OCI-M1 (cell line): ENCODE measurements at places on chromosomes 1 and 21.

- DNase-seq = peak; percentile 88
Observed at GRCh38 chr1:104125266-104125665, 375.6 kb downstream of the AMY1C start.

DNA sequence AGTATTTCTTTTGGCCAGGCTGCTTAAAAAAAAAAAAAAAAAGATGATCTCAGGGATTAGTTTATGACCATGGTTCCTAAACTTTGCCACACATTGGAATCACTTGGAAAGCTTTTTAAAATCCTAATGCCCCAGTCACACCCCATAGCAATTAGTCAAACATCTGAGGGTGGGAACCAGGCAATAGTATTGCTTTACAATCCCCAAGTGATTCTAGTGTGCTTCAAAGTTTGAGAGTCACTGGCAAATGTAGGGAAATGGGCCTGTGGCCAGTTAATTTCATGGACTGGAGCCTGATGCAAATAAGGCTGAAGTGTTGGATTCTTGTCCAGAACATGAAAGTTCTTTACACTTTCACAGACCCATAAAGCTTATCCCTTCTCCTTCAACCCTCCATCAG is 374.6 kb upstream of the ESRRG start:
- DNase-seq = no peak

DNA sequence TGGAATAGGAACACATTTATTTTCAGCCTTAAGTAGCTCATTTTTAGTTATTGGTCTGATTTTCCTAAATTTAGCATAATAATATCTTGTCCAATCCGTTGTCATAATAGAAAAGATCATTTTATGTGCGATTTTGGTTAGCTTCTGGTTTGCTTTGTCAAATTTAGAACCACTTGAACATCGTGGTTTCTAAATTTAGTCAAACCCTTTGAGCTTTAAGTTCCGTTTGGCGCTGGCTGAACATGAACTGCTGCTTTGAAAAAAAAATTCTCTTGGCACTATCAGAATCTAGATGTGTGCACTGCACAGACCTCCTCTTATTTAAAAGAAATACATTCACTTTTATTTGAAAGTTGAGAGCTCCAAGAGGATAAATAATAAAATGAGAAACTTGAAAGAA is 370.6 kb downstream of the PTPRC start:
- DNase-seq = peak; percentile 79

- no peak for DNase-seq
Observed at GRCh38 chr1:17135530-17135929, 16.3 kb upstream of the PADI2 start.

GRCh38 chr1:116710420-116711262 is 43.1 kb upstream of the IGSF3 start:
- peak; percentile 24 for DNase-seq

DNA sequence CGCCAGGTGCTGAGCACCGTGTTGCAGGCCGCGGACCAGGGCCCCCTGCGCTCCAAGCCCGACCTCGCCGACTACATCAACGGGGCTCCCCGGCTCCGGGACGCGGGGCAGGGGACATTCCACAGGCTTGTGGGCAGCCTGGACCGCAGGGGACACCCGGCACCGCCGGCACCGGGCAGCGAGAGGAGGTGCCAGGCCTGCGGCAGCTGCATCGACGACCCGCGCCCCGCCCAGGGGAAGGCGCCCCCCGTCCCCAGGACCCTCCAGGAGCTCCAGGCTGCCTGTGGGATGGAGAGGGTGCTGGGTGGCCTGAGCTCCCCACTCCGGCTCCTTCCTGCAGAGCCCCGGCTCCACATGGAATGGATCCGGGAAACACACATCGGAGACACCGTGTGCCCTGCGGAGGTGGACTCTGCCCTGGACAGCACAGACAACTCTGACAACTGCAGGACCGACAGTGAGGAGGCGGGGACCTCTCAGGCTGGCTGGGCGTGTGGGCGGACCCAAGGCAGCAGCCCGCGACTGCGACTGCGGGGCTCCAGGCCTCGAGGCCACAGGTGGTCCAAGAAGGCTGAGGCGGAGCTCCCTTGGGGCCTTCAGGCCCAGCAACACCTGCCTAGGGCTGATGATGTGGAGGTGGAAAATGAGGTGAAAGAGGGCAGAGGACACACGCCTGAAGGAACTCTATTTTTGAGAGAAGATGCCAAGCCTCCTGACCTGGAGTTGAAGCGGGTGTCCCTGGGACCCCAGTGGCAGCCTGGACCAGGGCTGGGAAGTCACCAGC is 22.8 kb downstream of the KIAA1614 start:
- DNase-seq = no peak

- DNase-seq = no peak
Observed at GRCh38 chr1:64357422-64357821, 112.5 kb upstream of the CACHD1 start.

DNA sequence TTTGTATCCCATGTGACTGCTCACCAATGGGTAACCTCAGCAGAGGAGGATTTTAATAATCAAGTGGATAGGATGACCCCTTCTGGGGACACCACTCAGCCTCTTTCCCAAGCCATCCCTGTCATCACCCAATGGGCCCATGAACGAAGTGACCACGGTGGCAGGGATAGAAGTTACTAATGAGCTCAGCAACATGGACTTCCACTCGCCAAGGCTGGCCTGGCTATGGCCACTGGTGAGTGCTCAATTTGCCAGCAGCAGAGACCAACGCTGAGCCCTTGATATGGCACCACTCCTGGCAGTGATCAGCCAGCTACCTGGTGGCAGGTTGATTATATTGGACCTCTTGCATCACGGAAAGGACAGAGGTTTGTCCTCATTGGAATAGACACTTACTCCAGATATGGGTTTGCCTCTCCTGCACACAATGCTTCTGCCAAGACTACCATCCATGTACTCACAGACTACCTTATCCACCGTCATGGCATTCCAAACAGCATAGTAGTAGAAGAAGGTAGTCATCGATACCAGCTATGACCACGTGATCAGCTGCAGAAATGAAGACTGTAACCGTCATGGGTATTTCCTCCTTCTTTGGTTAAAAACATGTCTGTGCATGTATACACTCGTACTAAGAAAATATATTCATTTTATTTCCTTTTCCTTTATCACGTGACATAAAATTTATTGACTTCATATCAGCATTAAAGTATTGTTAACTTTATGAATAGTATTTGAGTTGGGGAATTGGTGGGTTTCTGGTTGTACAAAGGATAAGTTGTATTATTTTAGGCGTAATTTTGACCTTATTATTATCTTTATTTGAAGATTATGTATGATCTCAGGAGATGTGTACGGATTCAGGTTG is 562.6 kb downstream of the PTPRU start:
- no peak for DNase-seq

DNA sequence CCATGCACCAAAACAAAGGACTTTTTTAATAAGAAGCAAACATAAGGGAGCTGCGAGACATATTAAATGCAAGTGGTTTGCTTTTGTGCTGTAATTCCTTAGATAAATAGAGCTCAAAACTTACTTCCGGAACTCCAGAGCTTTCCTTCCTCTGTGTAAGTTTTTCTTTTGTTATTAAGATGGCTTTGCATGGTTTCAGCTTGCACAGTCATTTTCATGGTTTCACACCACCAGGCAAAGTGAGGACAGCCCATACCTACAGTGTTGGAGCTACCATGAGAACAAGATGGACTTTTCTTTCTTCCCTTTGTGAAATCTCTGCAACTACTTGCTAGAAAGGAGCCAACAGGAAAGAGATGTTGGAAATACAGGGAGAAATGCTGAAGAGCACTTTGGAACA is 368.0 kb downstream of the SETD4 start:
- no peak for DNase-seq

DNA sequence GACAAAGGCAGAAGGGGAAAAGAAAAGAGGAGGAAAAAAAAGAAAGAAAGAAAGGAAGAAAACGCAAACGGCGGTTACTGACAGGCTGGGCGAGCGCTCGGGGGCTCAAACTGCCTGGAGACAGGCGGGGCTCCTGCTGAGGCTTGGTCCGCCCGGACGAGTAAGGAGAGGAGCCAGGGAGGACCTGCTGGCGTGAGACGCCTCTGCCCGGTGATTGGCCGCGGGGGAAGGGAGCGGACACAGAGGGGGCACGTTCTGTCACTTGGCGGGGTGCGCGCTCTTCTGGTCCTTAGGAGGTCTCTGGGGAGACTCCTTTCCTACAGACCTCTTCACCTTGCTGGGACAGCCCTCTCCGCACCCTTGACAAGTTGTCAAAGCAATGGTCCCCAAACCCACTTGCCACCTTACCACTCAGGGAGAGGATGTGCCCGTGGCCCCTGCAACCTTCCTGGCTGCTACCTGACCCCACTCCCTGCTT is 791 bp upstream of the PIK3R3 start:
- no peak for DNase-seq

DNA sequence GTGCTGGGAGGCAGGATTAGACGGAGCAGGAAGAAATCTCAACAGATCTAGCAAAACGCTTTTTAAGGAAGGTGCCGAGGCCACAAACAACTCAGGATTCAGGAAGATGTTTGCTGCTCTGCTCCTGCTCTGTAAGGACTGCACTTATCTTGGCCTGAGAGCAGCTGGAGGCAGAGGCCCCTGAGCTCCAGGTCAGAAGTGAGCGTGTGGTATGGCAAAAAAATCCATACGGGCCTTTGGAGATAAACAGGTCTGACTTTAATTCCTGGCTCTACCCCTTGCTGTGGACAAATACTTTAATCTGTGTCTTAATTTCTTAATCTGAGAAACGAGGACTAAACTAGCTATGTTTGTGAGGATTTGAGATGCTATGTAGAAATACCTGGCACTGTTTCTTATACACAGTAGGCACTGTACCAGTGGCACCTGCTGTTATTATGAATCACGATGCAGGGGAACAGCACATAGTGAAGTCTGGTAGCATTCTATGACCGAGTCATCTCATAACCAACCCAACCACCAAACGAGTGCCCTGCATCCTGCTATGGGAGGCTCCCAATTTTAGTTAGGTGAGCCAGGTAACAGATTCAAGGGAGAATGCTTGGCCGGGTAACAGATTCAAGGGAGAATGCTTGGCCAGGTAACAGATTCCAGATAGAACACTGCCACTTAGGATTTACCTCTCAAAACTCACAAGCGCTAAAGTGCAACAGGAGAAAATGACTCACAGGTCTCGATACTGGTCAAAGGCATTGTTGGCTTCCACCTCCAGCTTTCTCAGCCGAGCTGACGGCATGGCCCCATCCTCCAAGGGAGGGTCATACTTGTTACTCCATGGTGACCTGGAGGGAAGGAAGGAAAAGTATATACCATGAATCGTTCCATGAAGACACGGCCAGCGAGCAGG is 65.9 kb downstream of the SLC66A1 start:
- DNase-seq = no peak

DNA sequence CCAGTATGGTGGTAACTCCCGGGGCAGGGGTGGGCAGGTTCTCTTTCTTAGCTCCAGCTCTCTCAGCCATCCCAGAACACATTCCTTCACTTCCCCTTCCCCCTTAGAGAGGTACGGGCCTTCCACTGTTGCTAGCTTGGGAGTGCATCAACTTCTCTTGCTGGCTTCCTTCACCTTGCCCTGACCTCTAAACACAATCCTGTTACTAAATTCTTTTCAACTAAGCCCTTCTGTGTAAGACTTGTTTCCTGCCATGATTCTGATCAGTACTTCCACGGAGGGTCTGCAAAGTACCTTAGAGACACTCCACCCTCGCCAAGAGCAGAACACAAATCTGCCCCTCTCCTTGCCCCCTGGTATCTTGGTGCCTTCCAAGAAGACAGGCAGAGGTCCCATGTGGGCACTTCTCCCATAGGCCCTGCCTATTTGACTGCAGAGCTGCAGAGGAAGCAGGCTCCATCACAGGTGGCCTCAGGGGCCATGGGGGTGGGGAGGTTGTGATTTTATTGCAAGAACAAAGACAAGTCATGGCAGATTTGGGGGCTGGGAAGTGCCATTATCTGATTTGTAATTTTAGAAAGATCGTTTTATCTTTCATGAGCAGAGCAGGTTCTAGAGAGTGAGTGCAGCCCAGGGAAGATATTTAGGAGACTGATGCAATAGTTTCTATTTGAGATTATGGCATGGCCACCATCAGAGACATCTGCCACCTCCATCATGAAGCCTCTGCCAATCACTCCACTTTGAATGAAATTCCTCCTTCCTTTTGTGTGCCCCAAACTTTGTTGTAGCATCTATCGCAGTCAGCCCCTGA is 182.5 kb upstream of the JUN start:
- peak; percentile 44 for DNase-seq

- DNase-seq = no peak
Observed at GRCh38 chr1:222781251-222781650, 33.6 kb upstream of the DISP1 start.

GRCh38 chr1:99850459-99851291 is 514 bp downstream of the AGL start:
- peak; percentile 63 for DNase-seq

- no peak for DNase-seq
Observed at GRCh38 chr1:166166329-166166697, 488 bp downstream of the FAM78B start.

GRCh38 chr21:34335316-34335715 is 28.5 kb upstream of the KCNE2 start:
- DNase-seq = no peak

DNA sequence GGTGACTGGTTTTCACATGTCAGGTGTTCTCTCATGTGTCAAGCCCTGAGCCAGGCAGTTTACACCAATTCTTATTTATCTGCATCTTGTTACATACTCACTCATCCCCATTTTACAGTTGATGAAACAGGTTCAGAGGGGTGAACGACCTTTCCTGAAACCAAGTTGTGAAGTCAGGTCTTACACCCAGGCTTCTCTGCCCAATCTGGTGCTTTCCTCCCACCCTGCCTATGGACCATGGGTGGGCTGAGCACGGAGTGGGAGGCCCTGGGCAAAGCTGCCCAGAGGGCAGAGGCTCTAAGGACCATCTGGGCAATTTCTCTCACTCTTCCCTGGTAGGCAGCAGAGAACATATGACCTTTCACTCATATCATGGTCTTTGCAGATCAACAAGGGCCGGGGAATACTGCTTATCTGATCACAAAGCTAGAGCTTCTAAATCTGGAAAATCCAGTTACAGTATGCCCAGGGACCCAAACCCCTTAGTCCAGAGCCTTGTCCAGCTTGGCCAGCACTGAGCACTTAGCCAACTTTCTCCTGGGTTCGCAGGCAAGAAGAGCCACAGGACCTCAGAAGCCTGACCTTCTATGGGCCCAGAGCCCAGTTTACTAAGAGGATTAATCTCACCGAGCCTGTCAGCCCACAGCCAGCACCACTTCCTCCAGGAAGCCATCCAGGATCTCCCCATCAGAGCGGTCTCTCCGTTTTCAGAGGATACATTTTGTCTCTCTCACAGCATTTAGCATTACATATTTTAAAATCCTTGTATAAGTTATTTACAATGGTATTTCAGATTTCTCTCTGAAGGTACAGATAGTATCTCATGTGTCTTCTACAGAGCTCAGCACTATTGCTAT is 16.0 kb upstream of the TTC39A start:
- peak; percentile 20 for DNase-seq

DNA sequence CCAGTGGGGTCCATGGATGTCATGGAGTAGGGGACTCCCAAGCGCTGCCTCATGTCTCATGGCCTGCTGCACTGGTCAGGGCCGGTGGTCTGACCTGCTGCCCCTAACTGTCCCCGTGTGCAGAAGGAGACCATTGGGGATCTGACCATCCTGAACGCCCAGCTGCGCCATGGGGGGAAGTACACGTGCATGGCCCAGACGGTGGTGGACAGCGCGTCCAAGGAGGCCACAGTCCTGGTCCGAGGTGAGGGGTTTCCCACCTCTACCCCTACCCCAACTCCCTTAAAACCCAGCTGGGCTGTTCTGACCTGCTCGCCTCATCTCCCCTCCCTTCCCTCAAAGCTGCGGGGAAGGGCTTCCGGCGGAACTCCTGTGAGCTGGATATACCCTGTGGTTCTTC is 18.6 kb downstream of the TMEM81 start:
- DNase-seq = no peak
